Caco-2 (cell line): ENCODE measurements at places on chromosomes 3 and 15. TPM values are rescaled to one million over a fixed set of nuclear protein-coding genes. Genes with fewer than 3 reads are reported as not detected.

DNA sequence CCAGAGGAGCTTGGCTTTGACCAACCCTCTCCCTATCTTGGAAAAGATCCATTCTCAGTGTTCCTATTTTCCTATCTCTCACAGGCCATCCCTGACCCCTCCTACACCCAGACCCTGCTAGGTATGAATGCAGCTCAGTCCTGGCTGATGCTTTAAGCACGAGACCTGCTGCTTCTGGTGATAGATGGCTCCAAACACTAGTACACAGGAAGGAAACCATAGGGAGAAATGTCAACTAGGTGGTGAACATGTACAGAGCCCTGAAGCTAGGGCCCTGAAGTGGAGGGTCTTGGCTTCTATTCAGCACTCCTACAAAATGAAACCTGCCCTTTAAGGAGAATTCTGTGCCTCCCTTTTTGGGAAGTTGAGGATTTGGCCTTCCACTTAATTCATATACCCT lies 47.4 kb upstream of the MANF start:
- no peak for DNase-seq

- DNase-seq: no peak
Measured at GRCh38 chr15:33964665-33965040, 3.6 kb upstream of the CHRM5 start.

DNA sequence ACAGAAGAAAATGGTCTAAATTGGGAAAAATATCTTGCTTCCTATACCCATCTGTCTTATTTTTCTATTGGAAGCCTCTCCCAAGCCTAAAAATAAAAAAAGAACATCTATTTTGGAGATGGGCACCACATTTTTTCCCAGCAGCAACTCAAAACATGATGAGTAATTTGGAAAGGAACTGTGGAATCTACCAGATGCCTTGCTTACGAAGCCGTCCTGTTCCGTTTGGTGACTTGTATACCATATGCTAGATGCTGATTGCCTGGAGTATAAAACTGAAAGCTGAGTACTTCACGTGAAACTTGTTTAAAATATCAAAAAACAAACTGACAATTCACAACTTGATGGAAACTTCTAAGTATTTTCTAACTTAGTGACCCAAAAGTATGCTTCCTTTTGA lies 491.0 kb downstream of the ROBO2 start:
- DNase-seq: no peak

- no peak for DNase-seq
Measured at GRCh38 chr3:159910991-159911663, 77.5 kb upstream of the IL12A start.

The SPINT1 gene
- total RNA-seq: 290 and 305 TPM in 2 replicates

- DNase-seq: no peak
Measured at GRCh38 chr3:175851541-175851940, 992.4 kb downstream of the NAALADL2 start.

DNA sequence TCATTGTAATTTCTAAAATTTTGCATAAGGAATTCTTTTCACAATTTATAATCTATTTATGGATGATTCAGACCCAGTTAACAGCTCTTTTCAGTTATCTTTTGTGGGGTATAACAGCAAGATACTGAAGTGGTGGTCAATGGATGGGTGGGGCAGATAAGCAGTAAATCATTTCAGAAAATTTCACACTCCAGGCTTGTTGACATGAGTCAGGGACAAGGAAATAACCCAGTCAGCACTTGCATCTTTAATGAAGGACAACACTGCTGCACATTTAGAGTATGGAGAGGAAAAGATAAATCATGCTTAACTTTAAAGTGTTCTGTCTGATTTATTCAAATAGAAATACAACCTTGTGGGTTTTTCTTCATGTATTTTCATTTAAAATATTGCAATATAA lies 181.6 kb downstream of the ROBO1 start:
- DNase-seq: no peak

DNA sequence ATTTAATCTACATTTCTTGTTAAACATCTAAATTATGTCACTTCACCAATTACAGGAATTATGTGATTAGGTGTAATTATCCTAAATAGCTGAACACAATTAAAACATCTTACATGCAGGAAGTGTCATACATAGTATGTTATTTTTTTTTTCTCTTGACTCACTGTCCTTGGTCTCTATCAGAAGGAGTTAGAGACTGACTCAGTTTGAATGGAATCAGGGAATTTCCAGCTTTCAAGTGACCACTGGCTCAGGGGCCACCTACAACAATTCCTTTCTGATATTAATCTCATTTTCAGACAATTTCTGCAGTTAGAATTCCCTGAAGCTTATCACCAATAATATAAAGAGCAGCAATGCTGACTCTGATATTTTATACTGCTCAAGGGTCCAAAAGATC lies 400.7 kb downstream of the ROBO1 start:
- DNase-seq: no peak

GRCh38 chr15:66739287-66739686 lies 37.3 kb downstream of the SMAD6 start:
- no peak for DNase-seq

DNA sequence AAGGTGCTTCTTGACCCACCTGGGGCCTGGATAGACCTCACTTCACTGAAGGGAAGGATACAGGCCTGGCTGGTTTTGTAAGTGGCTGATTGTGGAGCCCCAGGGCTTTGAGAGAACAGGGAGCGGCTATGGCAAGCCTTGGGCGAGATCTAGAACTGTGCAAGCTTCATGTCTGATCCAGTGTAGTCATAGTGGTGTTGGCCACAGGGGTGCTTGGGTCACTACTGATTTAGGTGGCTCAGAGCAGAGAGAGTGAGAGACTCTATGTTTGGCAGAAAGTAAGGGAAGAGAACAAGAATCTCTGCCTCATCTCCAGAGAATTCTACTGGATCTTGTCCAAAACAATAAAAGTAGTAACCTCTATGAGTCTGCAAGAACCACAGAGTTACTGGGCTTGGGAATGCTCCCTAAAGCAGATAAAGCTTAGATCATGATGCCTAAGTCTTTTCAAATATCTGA lies 394.2 kb upstream of the EPHA3 start:
- DNase-seq: no peak

- DNase-seq: peak; percentile 32
Measured at GRCh38 chr3:197027896-197028727, 1.5 kb downstream of the MELTF start.

The EPHB1 gene
- total RNA-seq: 2.3 and 4.6 TPM in 2 replicates

The PIF1 gene
- total RNA-seq: 45.8 and 47.9 TPM in 2 replicates

The ARPC4 gene
- 158 and 160 TPM in 2 replicates for total RNA-seq

The ARRDC4 gene
- 3.2 and 4.1 TPM in 2 replicates for total RNA-seq

The SMAD6 gene
- total RNA-seq: 8.9 and 10.5 TPM in 2 replicates

The PAK6 gene
- total RNA-seq: 19.9 and 20.7 TPM in 2 replicates

The SCAANT1 gene
- not detected in 2 replicates for total RNA-seq

GRCh38 chr15:86491118-86491517 lies 411.4 kb downstream of the AGBL1 start:
- DNase-seq: no peak
